ENCODE measurements at places on chromosomes 7 and 10.

GRCh38 chr10:29630205-29631048, 4.3 kb downstream of the SVIL start:
- peaks cover 85% of the 10 kb centered on the region for H3K4me1 ChIP-seq
- H3K4me3 ChIP-seq: peak overlapping the region; percentile 43
- H3K27ac ChIP-seq: peak overlapping the region; percentile 89
- no peaks in the 10 kb centered on the region for H3K27me3 ChIP-seq
- H3K36me3 ChIP-seq: no peaks in the 10 kb centered on the region

DNA sequence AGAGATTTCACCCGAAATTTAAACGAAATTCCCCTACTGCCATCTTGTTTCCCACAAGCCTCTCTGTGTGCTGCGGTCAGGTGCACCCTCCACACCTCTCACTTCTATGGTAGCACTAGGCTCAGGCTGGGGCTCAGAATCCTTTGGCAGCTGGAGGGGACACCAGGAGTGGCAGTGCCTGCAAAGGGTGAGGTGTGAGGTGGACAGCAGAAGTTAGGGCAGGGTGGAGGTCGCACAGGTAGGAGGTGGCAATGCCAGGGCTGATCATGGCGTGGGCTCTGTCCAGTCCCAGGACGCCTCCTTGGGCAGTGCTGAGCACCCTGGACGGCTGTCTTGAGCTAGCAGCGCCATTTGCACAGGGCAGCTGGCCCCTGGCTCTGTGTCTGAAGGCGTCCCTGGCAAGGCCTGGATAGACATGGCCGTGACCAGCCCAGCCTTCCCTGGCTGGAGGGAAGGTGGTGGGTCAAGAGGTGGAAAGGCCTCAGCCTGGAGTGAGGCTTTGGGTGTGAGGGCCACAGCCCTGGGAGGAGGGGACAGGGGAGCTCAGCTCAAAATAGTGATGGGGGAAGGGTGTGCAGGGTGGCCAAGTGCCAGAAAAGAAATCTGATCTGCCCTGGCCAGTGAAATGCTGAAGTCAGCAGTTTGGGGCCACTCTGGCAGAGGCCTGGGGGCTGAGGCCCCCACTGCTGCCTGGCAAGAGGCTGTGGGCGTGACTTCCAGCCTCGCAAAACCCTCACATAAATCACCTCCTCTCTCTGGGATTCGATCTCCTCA, 40.0 kb downstream of the ZCCHC24 start:
- DNase-seq: no peak
- no peaks in the 10 kb centered on the region for H3K36me3 ChIP-seq
- no peak overlapping the region for H3K27ac ChIP-seq
- H3K27me3 ChIP-seq: no peaks in the 10 kb centered on the region

DNA sequence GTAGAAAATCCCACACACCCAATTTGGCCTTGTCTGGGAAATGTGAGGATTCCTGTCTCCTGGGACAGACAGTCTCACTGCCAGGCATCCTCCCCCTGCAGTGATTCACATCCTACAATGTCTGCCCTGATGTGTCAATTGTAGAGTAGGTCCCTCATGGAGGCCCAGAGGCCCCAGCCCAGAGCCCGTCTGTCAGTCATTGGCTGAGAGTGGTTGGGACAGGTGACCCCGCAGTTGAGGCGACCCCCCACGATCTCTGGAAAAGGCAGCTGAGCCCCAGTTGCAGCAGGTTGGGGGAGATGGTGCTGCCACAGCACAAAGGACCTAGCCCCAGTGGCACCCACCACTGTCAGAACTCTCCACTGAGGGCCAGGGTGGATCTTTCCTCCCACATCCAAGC, 84.3 kb upstream of the INSIG1 start:
- no peak overlapping the region for H3K27ac ChIP-seq
- no peaks in the 10 kb centered on the region for H3K27me3 ChIP-seq
- H3K4me1 ChIP-seq: no peaks in the 10 kb centered on the region
- DNase-seq: no peak

DNA sequence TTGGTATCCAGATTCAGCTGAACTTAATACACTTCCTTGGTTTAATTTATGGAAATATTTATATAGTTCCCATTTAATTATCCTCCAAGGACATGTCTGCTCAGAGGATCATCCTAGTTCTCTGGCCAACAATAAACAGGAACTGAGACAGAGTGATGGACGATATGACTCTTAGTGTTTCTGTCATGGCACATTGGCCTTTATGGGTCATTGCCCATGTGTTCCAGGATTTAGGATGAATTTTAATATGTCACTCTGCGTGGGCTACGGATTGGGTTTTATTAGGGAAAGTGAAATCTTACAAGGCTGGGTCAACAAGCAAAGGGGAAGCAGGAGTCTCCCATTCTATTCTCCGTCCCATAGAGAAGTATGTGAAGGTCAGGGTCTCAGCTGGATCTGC, 18.8 kb upstream of the TNPO3 start:
- no peaks in the 10 kb centered on the region for H3K4me1 ChIP-seq
- H3K27ac ChIP-seq: no peak overlapping the region
- H3K27me3 ChIP-seq: no peaks in the 10 kb centered on the region
- no peak overlapping the region for H3K4me3 ChIP-seq

- no peaks in the 10 kb centered on the region for H3K36me3 ChIP-seq
- H3K4me3 ChIP-seq: no peak overlapping the region
- H3K4me1 ChIP-seq: peaks cover 14% of the 10 kb centered on the region
- H3K27me3 ChIP-seq: no peaks in the 10 kb centered on the region
- no peak overlapping the region for H3K27ac ChIP-seq
Observed at GRCh38 chr7:80277434-80278427, 143.1 kb downstream of the GNAI1 start.

DNA sequence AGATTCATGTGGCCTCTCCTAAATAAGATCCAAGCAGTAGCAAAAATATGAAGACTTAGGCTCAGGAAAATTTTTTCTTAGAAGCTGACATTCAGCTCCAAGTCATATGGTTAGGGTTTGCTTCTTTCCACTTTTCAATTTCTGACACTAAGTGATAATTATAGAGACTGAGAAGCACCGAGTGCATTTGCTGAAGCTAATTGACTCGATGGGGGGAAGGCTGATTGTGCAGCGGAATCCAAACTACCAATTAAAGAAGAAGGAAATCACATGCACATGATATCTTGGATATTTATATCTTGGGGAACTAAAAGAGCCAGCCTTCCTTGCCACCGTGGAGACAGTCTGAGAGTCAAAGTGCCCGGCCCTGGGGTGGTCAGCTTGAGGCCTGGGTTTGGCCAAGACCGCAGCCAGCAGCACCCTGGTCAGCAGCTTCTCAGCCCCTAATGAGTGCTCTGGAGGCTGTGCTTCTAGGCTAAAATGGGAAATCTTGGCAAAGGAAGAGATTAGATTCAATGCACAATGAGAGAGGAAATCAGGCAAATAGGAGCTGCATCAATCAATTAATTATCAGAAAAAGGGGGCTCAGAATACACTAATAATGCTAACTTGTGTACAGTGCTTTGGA, 589.3 kb downstream of the NRG3 start:
- no peak overlapping the region for H3K4me3 ChIP-seq
- no peak overlapping the region for H3K27ac ChIP-seq
- H3K36me3 ChIP-seq: no peaks in the 10 kb centered on the region

DNA sequence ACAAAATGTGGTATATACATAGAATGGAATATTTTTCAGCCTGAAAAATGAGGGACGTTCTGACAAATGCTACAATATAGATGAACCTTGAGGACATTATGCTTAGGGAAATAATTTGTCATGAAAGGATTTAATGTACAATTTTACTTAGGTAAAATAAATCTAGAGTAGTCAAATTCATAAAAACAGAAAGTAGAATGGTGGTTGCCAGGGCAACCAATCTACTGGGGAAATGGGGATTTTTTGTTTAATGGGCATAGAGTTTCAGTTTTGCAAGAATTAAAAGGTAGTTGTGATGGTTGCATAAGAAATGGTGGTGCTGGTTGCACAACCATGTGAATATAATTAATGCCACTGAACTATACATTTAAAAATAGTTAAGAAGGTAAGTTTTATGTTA, 296.0 kb upstream of the SP4 start:
- no peaks in the 10 kb centered on the region for H3K27me3 ChIP-seq
- DNase-seq: no peak
- H3K36me3 ChIP-seq: no peaks in the 10 kb centered on the region
- H3K4me1 ChIP-seq: no peaks in the 10 kb centered on the region

DNA sequence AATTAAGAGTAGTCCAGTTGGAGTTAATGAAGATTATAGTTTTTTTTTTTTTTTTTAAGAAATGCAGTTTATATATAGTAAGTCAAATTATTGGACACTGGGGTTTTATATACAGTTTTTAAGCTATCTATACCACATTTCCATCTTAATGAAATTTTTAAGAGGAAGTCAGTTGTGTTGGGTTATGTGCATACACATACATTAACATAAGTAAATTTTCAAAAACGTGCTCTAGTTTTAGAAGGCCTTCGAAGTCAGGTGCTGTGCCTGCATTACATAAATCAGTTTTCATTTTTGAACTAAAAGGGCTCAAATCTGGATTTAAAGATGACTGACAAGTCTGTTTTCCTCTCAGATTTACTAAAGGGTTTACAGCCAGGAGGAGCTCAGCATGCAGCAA, 47.6 kb upstream of the FMC1 start:
- H3K4me1 ChIP-seq: no peaks in the 10 kb centered on the region
- H3K4me3 ChIP-seq: no peak overlapping the region
- H3K27me3 ChIP-seq: no peaks in the 10 kb centered on the region
- DNase-seq: no peak
- no peaks in the 10 kb centered on the region for H3K36me3 ChIP-seq

- H3K27me3 ChIP-seq: no peaks in the 10 kb centered on the region
- no peak for DNase-seq
- no peaks in the 10 kb centered on the region for H3K4me1 ChIP-seq
- no peak overlapping the region for H3K27ac ChIP-seq
Observed at GRCh38 chr10:6446711-6447110, 133.4 kb downstream of the PRKCQ start.

- H3K36me3 ChIP-seq: no peaks in the 10 kb centered on the region
- DNase-seq: no peak
- no peak overlapping the region for H3K27ac ChIP-seq
- H3K4me3 ChIP-seq: no peak overlapping the region
Observed at GRCh38 chr10:16944402-16944801, 127.2 kb upstream of the RSU1 start.

- H3K27ac ChIP-seq: peak overlapping the region; percentile 44
- no peaks in the 10 kb centered on the region for H3K27me3 ChIP-seq
- H3K4me3 ChIP-seq: peak overlapping the region; percentile 18
- DNase-seq: no peak
- no peaks in the 10 kb centered on the region for H3K4me1 ChIP-seq
- no peaks in the 10 kb centered on the region for H3K36me3 ChIP-seq
Observed at GRCh38 chr7:157397731-157398691, 61.2 kb downstream of the DNAJB6 start.

- no peak for DNase-seq
- H3K27ac ChIP-seq: no peak overlapping the region
- no peak overlapping the region for H3K4me3 ChIP-seq
- H3K4me1 ChIP-seq: peaks cover 3% of the 10 kb centered on the region
Observed at GRCh38 chr7:149788300-149788851, 15.0 kb upstream of the ZNF467 start.

GRCh38 chr7:50595491-50596102, 30.4 kb upstream of the DDC start:
- no peak for DNase-seq
- H3K4me3 ChIP-seq: no peak overlapping the region
- H3K27me3 ChIP-seq: no peaks in the 10 kb centered on the region

- H3K4me1 ChIP-seq: no peaks in the 10 kb centered on the region
- no peak overlapping the region for H3K4me3 ChIP-seq
- no peaks in the 10 kb centered on the region for H3K36me3 ChIP-seq
- H3K27me3 ChIP-seq: no peaks in the 10 kb centered on the region
- no peak overlapping the region for H3K27ac ChIP-seq
Observed at GRCh38 chr10:121392657-121393056, 205.6 kb downstream of the FGFR2 start.

- no peak overlapping the region for H3K27ac ChIP-seq
- no peaks in the 10 kb centered on the region for H3K4me1 ChIP-seq
- no peaks in the 10 kb centered on the region for H3K27me3 ChIP-seq
- H3K36me3 ChIP-seq: no peaks in the 10 kb centered on the region
- H3K4me3 ChIP-seq: no peak overlapping the region
Observed at GRCh38 chr10:109215291-109216075, 707.8 kb downstream of the XPNPEP1 start.

- H3K4me3 ChIP-seq: no peak overlapping the region
- no peaks in the 10 kb centered on the region for H3K36me3 ChIP-seq
- H3K4me1 ChIP-seq: no peaks in the 10 kb centered on the region
- H3K27ac ChIP-seq: no peak overlapping the region
- no peaks in the 10 kb centered on the region for H3K27me3 ChIP-seq
Observed at GRCh38 chr7:29077854-29078253, 68.5 kb downstream of the CPVL start.

DNA sequence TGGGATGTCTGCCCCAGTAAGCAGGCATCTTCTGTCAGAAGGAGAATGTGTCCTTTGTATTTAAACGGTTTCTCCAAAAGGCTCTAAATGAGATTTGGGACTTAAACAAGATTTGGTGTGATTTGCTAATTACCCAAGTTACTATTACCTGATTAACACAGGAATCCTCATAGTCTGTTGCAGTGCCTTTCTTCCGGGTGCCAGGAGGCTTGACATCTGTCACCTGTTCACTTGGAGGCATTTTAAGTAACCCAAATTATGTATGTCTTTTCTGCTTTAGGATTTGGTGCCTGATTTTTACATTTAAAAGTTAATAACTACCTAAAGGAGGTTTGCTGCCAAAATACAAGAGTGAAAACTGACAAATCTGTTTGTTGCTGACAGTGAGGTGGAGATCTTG, 587.9 kb upstream of the GALNT17 start:
- H3K4me1 ChIP-seq: no peaks in the 10 kb centered on the region
- no peaks in the 10 kb centered on the region for H3K27me3 ChIP-seq
- no peak for DNase-seq

GRCh38 chr7:118350260-118350659, 125.8 kb downstream of the ANKRD7 start:
- no peak overlapping the region for H3K4me3 ChIP-seq
- no peaks in the 10 kb centered on the region for H3K27me3 ChIP-seq
- no peak for DNase-seq
- H3K36me3 ChIP-seq: no peaks in the 10 kb centered on the region
- H3K27ac ChIP-seq: no peak overlapping the region
- H3K4me1 ChIP-seq: no peaks in the 10 kb centered on the region

- no peak for DNase-seq
- peaks cover 8% of the 10 kb centered on the region for H3K4me1 ChIP-seq
- no peak overlapping the region for H3K27ac ChIP-seq
- no peaks in the 10 kb centered on the region for H3K36me3 ChIP-seq
- H3K4me3 ChIP-seq: no peak overlapping the region
Observed at GRCh38 chr10:78184851-78185692, 151.4 kb downstream of the RPS24 start.

- no peak overlapping the region for H3K27ac ChIP-seq
- no peak for DNase-seq
- no peak overlapping the region for H3K4me3 ChIP-seq
- H3K27me3 ChIP-seq: no peaks in the 10 kb centered on the region
- no peaks in the 10 kb centered on the region for H3K4me1 ChIP-seq
Observed at GRCh38 chr7:116776046-116776445, 86.3 kb upstream of the CAPZA2 start.

- H3K4me1 ChIP-seq: peaks cover 30% of the 10 kb centered on the region
- H3K36me3 ChIP-seq: no peaks in the 10 kb centered on the region
- no peak for DNase-seq
- no peak overlapping the region for H3K4me3 ChIP-seq
- no peak overlapping the region for H3K27ac ChIP-seq
- no peaks in the 10 kb centered on the region for H3K27me3 ChIP-seq
Observed at GRCh38 chr7:20327055-20327454, 3.6 kb upstream of the ITGB8 start.

- no peaks in the 10 kb centered on the region for H3K27me3 ChIP-seq
- H3K4me3 ChIP-seq: no peak overlapping the region
- DNase-seq: no peak
- peaks cover 80% of the 10 kb centered on the region for H3K36me3 ChIP-seq
- H3K27ac ChIP-seq: no peak overlapping the region
Observed at GRCh38 chr7:140025814-140026433, 36.8 kb downstream of the PARP12 start.

All from esophagus squamous epithelium (tissue), 5 donors.